MCF 10A (cell line): ENCODE measurements at places on chromosomes 12 and 14. TPM values are rescaled to one million over a fixed set of nuclear protein-coding genes. Genes with fewer than 3 reads are reported as not detected.

The GSG1 gene
- not detected in 2 replicates for total RNA-seq

GRCh38 chr14:23624830-23625404, 11.2 kb upstream of the DHRS2 start:
- H3K27ac ChIP-seq, result no peak overlapping the region
- H3K27me3 ChIP-seq, result peaks cover 32% of the 10 kb centered on the region
- H3K4me3 ChIP-seq, result no peak overlapping the region
- DNase-seq, result no peak
- peaks cover 4% of the 10 kb centered on the region for H3K4me1 ChIP-seq

GRCh38 chr14:63039866-63040265, 5.4 kb downstream of the KCNH5 start:
- no peaks in the 10 kb centered on the region for H3K27me3 ChIP-seq
- H3K27ac ChIP-seq, result no peak overlapping the region
- H3K4me3 ChIP-seq, result no peak overlapping the region
- peak; percentile 55 for DNase-seq
- no peaks in the 10 kb centered on the region for H3K4me1 ChIP-seq

- no peak for DNase-seq
- H3K4me3 ChIP-seq, result no peak overlapping the region
- no peaks in the 10 kb centered on the region for H3K36me3 ChIP-seq
- H3K27ac ChIP-seq, result no peak overlapping the region
- no peaks in the 10 kb centered on the region for H3K4me1 ChIP-seq
These were observed 105.1 kb upstream of the DIO2 start for GRCh38 chr14:80316441-80316840.

DNA sequence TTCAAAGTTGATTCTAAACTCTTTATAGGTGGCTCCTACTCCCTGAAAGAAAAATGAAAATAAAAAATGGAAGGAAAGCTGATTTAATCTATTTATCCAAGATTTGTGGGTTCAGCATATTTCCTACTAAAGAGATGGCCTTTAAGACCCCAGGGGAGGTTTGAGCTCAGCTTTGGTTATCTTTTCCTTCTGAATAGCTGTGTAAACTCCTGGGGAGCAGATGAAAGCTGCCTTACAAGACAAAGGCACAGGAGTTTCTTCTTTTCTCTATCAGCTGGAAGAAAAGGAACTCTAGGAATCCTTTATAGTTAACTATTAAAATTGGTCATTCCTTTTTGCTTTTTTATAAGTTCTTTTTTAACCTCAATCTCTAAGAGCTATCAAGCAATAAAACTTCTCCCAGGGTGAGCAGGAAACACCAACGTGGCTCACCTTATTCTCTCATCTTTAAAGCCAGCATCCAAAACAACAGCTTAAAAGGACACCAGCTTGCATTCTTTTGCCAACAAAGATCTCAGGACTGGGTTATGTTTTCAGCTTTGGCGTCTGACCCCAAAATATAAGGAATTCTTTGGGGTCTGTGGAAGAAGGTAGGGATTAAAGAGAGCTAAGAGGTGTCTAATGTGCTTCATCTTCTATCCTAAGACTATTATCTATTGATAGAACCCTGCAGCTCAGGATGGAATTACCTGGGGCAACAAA, 371.7 kb upstream of the KITLG start:
- H3K36me3 ChIP-seq, result no peaks in the 10 kb centered on the region
- no peaks in the 10 kb centered on the region for H3K27me3 ChIP-seq
- peaks cover 6% of the 10 kb centered on the region for H3K4me1 ChIP-seq

- H3K27me3 ChIP-seq, result no peaks in the 10 kb centered on the region
- H3K27ac ChIP-seq, result peak overlapping the region; percentile 96
- peaks cover 53% of the 10 kb centered on the region for H3K36me3 ChIP-seq
- H3K4me1 ChIP-seq, result peaks cover 63% of the 10 kb centered on the region
These were observed 22.8 kb downstream of the ATF1 start for GRCh38 chr12:50786498-50787231.
